ENCODE measurements at places on chromosomes 3 and 15. TPM values are rescaled to one million over a fixed set of nuclear protein-coding genes. Genes with fewer than 3 reads are reported as not detected.

GRCh38 chr3:101379658-101380376 lies 59.4 kb upstream of the IMPG2 start:
- DNase-seq, result no peak

DNA sequence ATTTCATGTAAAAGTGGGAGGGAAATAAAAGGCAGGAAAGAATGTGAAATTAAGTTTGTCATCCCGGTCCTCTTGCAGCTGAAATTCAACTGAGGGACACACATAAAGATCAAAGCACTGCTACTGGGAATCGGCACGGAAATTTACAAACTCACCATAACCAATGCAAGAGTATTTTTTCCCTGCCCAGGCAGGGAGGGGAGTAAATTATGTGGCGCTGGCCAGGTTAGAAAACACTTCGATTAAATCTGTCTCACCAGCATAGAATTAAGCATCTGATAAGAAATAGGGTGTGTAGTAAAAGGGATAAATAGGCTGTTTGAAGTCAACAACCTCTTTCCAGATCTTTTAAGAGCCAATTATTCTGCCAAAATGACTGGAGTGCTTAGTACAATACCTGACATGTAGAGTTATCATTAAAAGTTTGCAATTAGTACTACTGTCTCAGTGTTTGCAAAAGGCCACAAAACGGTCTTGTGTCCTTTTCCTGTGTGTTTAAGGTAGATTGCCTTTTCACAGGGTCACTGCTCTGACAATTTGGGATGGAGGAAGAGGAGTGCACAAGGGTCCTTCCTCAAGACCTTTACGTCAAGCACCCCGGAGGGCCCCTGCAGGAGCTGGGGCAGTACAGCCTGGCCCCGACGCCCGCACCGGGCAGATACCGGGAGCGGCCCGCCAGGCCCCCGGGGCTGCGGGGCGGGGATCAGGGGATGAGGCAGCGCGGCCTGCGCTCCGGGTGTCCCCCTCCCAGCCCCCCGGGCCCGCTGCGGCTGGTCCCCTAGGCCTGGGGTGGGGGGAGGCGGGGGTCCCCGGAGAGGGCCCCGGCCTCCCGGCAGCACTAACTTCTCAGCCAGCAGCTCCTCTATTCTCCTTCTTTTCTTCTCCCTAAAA lies 651 bp downstream of the UBA3 start:
- no peak for DNase-seq

DNA sequence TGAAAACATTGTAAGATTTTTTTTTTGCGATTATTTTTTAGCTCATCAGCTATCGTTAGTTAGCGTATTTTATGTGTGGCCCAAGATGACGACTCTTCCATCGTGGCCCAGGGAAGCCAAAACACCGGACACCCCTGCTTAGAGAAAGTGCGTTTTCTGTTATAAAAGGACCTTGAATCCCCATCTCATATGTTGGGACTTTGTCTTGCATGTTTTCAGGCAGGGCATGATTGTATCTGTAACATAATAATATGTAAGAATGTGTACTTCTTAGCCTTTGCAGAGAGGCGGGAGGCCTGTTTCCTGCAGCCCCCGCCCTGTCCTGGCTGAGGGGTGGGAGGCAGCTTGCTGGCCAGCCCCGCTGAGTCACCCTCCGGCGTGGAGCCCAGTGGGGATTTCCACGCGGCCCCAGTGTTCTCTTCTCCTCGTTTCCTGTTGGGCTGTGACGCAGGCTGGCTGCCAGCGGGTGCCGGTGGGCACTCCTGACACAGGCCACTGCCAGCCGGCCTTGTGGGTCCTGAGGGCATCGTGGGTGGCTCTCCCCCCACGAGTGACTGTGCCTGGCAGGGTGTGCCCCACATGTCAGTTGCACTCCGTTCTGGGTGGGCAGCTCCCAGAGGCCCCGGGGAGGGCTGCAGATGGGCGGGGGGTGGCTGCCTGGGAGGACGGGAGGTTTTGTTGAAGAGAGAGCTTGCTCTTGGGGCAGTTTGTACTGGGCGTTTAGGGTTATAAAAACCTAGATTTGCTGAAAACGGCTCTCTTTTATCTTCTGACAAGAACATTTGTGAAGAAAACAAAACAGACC lies 55.6 kb downstream of the SMAD3 start:
- DNase-seq, result no peak

DNA sequence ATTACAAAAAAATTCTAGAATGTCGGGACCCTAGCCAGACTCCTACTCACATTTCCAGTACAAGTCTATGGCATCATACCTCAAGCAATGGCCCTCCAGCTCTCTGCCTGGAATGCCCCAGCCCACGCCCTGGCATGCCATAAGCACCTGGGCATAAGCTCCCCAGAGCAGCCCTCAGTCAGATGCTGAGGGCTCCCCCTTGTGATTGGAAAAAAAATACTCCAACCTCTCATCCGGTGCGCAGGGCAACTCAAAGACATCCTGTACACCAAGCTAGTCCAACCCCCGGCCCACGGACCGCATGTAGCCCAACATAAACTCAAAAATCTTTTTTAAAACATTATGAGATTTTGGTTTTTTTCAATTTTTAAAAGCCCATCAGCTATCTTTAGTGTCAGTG lies 115.4 kb downstream of the NEK10 start:
- DNase-seq, result peak; percentile 71

- no peak for DNase-seq
Measured at GRCh38 chr3:122944671-122945161, 82.8 kb downstream of the SEMA5B start.

DNA sequence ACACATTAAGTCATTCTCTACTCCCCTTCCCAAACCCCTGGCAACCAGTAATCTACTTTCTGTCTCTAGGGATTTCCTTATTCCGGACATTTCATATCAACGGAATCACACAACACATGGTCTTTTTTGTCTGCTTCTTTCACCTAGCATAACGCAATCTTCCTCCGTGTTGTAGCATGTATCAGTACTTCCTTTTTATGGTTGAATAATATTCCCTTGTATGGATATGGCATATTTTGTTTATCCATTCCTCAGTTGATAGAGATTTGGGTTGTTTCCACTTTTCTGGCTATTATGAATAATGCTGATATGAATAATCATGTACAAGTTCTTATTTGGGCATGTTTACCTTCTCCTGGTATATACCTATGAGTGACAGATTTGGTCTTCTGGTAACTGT lies 63.1 kb downstream of the TRANK1 start:
- DNase-seq, result no peak

DNA sequence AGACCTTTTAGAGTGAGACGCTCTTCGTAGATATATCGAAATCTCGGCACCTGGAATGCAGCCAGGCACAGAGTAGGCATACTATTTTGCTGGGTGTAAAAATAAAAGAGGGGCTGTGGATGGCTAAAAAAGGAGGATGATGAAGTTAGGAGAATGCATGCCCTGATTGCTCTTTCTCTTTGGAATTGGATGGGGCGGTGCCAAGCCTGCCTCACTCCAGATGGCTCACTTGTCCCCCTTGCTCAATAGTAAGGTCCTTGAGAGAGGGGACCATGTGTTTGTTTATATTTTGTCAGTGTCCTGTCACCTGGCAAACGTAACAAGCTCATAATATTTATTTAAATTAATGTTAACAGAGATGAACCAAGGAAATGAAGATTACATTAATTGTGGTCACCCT lies 33.0 kb downstream of the SNRK start:
- DNase-seq, result no peak

DNA sequence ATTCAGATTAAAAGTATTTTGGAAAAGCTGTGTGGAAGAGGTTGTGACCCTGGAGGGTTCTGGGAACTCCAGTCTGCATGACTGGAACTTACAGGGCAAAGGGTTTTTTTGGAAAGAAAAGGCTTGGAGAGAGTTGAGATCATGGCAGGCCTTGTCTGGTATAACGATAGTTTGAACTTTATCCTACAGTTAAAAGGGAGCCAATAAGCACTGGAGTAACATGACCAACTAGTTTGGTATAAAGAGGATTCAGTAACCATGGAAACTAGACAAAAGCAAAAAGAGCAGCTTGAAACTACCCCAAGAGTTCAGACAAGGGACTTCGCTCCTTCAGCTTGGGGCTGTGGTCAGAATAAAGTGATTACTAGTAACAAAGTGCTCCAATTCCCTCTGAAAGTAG lies 151.2 kb upstream of the TMCO5A start:
- no peak for DNase-seq

GRCh38 chr15:77045985-77046384 lies 24.9 kb downstream of the TSPAN3 start:
- peak; percentile 20 for DNase-seq

GRCh38 chr3:123105201-123106189 lies 38.7 kb downstream of the PDIA5 start:
- DNase-seq, result no peak

DNA sequence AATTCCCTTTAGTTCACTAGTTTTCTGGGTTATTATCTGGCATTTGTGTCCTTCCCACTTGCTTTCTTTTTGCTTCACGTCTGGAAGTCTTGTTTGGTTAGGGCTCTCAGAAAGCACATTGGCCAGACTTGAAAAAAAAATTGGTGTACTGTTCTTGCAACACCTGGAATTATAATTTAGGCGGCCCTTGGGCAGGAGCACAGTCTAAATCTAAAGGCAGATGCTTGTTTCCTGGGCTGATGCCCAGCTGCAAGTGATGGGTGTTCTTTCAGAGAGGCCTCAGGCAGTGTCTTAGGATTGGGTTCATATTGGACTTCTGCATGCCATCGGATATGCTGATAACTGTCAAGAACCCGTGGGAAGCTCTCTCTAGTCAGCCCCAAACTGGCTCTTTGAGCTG lies 521.5 kb downstream of the PDCD6IP start:
- no peak for DNase-seq

- DNase-seq, result no peak
Measured at GRCh38 chr15:31216215-31216911, 110.3 kb upstream of the KLF13 start.

GRCh38 chr15:64236156-64236894 lies 73.5 kb upstream of the PPIB start:
- DNase-seq, result no peak

- DNase-seq, result peak; percentile 99
Measured at GRCh38 chr3:190497811-190498210, 16.1 kb upstream of the IL1RAP start.

- no peak for DNase-seq
Measured at GRCh38 chr3:49803465-49804140, 542 bp downstream of the INKA1 start.

DNA sequence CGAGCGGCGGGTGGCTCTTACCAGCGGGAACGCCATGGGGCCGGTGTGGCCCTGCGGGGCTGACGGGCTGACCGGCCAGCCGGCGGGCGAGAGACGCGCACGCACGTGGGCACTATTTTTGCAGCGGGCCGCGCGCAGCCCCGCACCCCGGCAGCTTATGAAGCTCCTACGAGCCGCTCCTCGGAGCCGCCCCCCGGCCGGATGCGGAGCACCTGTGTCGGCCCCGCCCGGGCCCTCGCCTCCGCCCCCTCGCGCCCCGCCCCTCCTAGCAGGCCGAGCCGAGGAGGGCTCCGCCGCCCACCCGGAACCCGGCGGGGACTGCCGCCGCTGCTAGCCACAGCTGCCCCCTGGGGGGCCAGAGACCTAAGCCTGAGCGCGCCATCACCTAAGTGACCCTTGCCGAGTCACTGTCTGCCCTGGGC lies 683 bp upstream of the CPEB1 start:
- no peak for DNase-seq

- DNase-seq, result peak; percentile 86
Measured at GRCh38 chr3:193788189-193788991, 195.4 kb downstream of the OPA1 start.

GRCh38 chr3:123258811-123259420 lies 57.2 kb downstream of the SEC22A start:
- DNase-seq, result peak; percentile 80

GRCh38 chr15:74206801-74207281 lies 4.3 kb upstream of the STRA6 start:
- no peak for DNase-seq

GRCh38 chr3:107969994-107970819 lies 120.6 kb downstream of the CD47 start:
- DNase-seq, result peak; percentile 97

Gene CRELD1
- 50.2 TPM for total RNA-seq

Gene LSMEM2
- not detected for total RNA-seq

Gene NPAP1
- not detected for total RNA-seq

Gene NBEAL2
- 6.1 TPM for total RNA-seq

Gene SKOR1
- not detected for total RNA-seq

Gene SH2D7
- total RNA-seq, result not detected

Gene C3orf85
- total RNA-seq, result not detected

Gene XIRP1
- total RNA-seq, result not detected

Gene KIF15
- total RNA-seq, result 10.0 TPM
